Spleen (tissue), 13 donors: ENCODE measurements at places on chromosomes 11 and 22. TPM values are rescaled to one million over a fixed set of nuclear protein-coding genes. Genes with fewer than 3 reads are reported as not detected.

Gene IGLL1
- not detected for total RNA-seq

Gene KIF18A
- total RNA-seq, result 1.2 TPM

GRCh38 chr22:46953968-46954765, 191.7 kb downstream of the TBC1D22A start:
- no peak overlapping the region for H3K27ac ChIP-seq
- no peak overlapping the region for H3K4me3 ChIP-seq
- peaks cover 9% of the 10 kb centered on the region for H3K36me3 ChIP-seq

- peaks cover 12% of the 10 kb centered on the region for H3K27me3 ChIP-seq
- no peak for DNase-seq
- no peak overlapping the region for H3K4me3 ChIP-seq
- peaks cover 39% of the 10 kb centered on the region for H3K4me1 ChIP-seq
- H3K36me3 ChIP-seq, result peaks cover 4% of the 10 kb centered on the region
Measured at GRCh38 chr11:46377831-46378230, 3.6 kb upstream of the MDK start.

DNA sequence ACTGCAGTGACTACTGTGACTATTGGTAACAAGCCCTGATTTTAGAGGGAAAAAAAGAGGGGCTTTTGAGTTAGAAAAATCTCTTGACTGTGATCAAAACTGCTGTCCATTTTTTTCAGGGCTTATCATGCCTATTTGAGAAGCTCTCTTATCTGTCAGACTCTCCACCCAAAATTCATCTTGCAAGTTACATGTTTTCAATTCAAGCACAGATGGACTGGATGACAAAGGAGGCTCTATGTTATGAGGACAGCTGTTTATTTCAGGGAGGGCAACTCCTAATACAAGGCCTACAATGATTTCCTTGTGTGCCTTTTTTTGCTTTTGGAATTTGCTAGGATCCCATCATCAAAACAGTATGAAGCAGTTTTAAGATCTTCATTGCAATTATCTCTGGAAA, 35.2 kb upstream of the USP47 start:
- no peak for DNase-seq
- H3K4me3 ChIP-seq, result no peak overlapping the region
- H3K36me3 ChIP-seq, result no peaks in the 10 kb centered on the region
- H3K27ac ChIP-seq, result no peak overlapping the region
- no peaks in the 10 kb centered on the region for H3K27me3 ChIP-seq
- no peaks in the 10 kb centered on the region for H3K4me1 ChIP-seq

GRCh38 chr22:30717952-30718351, 23.3 kb downstream of the OSBP2 start:
- H3K27me3 ChIP-seq, result no peaks in the 10 kb centered on the region
- no peak for DNase-seq
- peaks cover 8% of the 10 kb centered on the region for H3K4me1 ChIP-seq
- H3K4me3 ChIP-seq, result no peak overlapping the region
- H3K36me3 ChIP-seq, result no peaks in the 10 kb centered on the region
